ENCODE measurements at places on chromosomes 3 and 15.

DNA sequence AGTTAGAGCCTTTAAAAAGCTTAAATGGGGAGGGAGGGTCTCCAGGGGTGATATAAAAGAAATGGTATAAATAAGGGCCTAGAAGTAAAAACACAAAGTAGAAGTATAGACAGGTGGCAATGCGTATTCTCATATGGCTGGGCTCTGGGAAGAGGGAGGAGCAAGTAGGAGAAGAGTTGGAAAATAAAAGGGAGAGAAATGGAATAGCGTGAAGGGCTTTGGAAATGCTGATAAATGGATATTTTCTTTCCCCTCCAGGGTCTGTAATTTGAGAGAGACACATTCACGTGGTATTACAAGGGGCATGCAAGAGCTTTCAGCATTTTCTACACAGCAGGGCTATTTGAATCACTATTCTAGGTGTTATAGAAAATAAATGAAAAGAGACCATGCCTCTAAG, 313.7 kb downstream of the RYR3 start:
- DNase-seq: no peak

DNA sequence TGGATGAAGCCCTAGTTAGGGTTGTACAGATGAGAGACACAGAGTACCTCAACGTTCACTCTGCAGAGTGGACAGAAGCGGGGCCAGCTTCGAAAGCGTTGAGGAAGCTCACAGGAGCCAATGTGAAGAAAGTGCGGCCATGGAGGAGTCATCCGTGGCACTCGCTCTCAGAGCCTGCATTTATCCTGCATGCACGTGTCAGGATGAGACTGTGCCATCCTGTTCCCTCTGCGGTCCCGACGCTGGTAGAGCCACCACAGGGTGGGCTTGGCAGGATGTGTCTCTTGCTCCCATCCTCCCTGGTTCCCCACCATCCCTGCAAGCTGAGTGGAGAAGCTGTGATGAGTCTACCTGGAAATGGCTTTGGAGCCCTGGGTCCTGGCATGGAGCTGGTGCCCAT, 39.3 kb downstream of the KLHL25 start:
- DNase-seq: no peak

- DNase-seq: no peak
Observed at GRCh38 chr15:73495181-73495580, 52.2 kb downstream of the REC114 start.

DNA sequence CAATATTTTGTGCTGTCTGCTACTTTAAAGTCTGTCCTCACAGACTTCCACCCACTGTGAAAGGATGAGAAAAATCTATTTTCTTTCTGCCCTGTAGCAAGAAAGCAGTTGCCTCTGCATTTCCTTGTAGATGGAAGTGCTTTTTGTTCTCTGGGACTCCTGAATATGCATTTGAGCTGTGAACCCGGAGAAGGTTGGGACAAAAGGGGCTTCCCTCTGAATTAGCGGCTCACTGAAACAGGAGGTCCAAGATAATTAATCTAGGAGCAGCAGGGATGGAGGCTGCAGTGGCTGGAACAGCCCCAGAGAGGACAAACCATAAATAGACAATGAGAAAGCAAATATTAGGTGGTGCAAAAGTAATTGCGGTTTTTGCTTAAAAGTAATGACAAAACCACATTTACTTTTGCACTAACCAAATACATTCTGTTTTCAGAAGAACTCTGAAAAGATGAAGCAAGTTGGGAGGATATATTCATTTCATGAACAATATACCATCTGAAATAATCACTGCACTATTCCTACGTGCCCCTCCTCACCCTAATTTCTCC, 143.4 kb upstream of the KBTBD8 start:
- no peak for DNase-seq

- no peak for DNase-seq
Observed at GRCh38 chr15:38588672-38589071, 24.1 kb upstream of the RASGRP1 start.

GRCh38 chr3:42387802-42388651, 22.4 kb downstream of the LYZL4 start:
- no peak for DNase-seq

DNA sequence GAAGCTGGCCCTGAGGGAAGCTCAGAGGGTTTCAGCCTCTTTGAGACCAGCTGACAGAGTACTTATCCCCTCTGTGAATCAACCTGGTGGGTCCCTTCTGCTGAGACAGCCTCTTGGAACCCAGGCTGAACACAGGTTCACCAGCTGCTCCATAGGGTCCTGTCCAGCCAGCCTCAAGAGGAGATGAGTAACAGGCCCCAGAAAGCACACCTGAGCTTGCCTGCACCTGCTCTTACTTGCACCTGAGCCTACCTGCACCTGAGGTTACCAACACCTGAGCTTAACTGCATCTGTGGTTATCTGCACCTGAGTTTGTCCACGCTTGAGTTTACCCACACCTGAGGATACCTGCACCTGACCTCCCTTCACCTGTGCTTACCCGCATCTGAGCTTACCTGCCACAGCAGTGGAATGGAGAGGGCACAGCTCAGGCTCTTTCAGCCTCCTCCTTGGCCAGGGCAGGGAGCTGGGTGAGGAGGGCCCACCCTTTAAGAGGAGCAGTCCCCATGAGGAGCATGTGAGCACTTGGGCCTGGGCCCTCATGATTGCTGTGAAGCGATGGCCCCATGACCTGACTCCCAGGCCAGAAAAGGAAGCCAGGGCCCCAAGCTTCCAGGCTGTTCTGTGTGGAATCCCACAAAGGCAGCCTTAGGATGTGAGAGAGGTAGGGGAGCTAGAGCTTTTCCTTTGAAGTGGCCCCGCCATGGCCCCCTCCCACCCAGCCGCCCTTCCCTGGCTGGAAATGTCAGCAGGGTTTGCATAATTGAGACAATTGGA, at the start of gene TRPM1:
TRPM1 (minus strand) TSS at position 464 of the 777 bp plus-strand sequence. CDS start 20,370 bp downstream, outside the sequence.
- DNase-seq: no peak

DNA sequence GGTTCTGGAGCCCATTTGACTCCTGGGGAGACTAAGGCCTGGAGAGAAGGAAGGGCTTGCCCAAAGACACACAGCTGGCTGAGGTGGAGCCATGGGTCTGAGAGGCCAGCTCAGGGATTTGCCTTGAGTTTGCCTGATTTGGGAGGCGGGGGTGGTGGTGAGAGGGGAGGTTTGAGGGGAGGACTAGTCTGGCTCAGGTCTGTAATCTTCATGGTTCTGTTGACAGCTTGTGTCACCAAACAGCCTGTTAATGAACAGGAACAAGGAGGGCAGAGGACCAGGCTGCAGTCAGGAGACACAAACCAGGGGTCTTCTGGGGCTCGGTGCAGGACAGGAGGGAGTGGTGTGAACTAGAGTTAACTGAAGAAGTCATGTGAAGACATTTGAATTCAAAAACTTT, 3.6 kb downstream of the TRH start:
- no peak for DNase-seq

DNA sequence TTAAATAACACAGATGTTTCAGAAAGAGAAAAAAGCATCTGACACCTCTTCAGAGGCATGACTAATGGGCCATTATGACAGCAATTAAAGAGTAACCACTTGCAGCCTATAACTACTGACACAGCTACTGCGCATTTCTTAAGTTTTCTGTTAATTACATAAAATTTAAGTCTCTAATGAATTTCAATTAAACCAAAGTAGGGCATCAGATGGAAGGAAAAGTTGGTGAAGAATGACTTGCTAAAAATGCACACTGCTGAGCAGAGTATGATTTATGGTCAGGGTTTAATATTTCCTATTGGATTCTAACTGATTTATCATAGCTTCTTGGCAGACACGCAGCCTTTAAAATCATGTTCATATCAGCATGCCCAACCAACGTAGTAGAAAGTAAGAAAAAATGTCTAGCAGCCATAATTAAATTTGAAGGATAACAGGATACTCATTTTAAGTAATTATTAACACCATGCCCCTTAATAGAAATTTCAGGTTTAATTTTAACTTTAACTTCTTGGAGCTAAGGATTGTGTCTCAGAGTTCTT, 140.0 kb downstream of the CBLB start:
- DNase-seq: no peak

DNA sequence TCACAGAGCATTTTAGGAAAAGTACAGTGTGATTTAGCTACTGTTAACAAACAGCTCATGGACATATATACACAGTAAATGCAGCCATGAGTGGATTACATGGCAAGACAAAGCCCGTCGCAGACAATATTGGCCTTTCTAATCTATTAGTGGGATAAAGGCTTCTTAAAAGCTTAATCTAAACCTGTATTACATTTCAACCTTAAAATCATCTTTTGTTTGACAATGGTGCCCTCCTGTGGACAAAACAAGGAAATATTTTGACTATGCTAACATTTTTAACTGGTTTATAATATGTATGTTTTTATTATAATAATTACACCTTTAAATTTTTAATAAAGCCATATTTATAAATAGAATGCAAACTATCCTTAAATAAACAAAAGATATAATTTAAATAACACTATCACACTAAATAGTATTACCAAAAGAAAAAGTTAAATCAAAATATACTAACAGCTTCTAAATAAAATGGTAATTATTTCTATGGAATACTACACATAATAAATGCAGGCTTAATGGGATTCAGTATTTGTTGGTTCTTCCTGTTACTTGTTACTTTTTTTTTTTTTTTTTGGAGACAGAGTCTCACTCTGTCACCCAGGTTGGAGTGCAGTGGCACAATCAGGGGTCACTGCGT, 38.6 kb downstream of the TAFA4 start:
- no peak for DNase-seq

DNA sequence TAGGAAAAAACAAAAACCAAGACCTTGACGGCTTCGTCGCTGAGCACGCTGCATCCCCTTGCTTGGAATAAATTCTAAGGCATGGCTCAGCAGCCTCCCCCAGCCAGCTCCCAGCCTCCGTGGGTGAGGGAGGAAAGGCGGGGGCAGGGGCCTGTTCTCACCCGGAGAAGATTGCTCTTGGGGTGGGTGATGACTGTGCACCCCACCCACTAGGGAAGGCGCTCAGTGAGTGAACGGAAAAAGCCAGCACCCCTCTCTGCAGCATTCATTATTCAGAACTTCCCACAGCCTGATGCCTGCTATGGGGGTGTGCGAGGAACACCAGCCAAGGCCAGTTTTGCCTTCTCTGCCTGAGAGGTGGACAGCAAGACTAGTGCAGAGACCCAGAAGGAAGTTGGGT, 19.3 kb upstream of the NTRK3 start:
- no peak for DNase-seq

- DNase-seq: no peak
Observed at GRCh38 chr15:65994832-65995231, 125.5 kb downstream of the RAB11A start.

DNA sequence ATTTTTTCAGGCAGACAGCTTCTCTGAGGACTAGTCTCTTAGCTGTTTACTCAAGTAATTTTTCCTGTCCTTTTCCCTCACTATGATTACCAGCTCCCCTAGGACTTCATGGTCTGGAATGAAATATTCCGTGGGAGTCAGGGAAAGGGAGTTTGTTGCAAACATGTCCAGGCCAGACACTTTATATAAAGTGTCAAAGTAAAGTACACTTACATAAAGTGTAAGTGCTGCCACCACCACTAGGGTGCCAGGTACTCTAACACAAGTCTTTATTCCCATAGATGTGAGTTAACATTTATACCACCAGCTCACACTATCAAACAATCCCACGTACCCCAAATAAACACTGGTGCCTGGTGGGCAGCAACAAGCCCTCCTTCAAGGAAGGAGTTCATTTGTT, 179.8 kb downstream of the SNRPN start:
- no peak for DNase-seq

DNA sequence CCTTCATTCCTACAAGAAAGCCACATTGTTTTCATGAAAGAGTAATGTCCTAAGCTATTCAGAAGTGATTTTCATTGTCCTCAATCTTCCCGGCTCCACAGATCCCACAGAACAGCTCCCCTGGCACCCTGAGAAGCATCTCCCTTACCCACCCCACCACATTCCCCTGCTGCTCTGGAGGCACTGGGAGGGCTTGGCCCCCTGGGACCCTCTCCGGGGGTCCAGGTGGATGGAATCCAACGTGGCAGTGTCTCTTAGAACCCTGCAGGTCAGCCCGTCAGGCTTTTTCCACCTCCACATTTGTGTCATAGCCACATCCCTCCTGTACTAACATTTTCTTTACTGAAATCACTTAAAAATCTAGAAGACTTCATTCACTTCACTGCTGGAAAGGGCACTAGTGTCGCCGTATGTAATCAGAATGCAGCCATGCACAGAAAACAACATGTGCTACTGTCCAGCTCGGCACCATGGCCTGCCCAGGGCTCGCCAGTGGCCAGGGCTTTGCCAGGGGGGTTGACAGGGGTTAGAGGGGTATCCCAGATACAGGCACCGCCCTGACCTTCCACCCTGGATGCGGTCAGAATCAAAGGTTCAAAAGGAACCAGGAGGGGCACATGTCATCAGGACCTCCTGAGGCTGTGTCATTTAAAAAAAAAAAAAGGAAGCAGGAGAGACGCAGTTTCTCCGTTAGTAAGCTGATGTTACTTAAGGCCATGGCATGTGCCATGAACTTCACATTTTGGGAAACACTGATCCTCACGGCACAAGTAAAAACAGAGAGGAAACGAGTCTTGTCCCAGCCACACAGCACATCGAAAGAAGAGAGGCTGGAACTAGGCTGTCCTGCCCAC, 106.3 kb downstream of the LSM3 start:
- DNase-seq: no peak

DNA sequence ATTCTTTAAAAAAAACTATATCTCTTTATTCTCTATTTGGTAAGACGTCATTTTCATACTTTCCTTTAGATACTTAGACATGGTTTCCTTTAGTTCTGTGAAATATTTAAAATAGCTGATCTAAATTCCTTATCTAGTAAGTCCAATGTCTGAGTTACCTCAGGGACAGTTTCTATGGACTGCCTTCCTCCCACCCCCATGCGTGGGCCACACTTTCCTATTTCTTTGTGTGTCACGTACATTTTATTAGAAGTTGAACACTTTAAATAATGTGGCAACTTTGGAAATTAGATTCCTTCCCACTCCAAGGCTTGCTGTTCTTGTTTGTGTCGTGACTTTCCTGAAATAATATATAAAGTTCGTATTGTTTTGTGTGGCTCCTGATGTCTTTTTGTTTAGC, 260.7 kb downstream of the EDEM1 start:
- no peak for DNase-seq

DNA sequence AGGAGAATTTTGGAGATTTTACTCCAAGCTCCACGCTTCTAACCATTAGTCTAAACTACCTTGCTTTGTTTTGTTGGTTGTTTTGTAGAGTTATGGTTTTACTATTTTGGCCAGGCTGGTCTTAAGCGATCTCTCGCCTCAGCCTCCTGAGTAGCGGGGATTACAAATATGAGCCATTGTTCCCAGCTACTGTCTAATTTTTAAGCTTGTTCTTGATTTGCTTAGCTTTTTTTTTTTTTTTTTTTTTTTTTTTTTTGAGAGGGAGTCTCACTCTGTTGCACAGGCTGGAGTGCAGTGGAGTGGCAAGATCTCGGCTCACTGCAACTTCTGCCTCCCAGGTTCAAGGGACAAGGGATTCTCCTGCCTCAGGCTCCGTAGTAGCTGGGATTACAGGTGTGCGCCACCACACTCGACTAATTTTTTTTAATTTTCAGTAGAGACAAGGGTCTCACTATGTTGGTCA, 28.5 kb downstream of the EFCAB12 start:
- DNase-seq: no peak

- no peak for DNase-seq
Observed at GRCh38 chr3:71751602-71752001, 2.1 kb upstream of the GPR27 start.

GRCh38 chr3:107992976-107993684, 97.7 kb downstream of the CD47 start:
- no peak for DNase-seq

Data from prostate gland (tissue), 2 donors.